Activated CD4-positive, CD25-positive, alpha-beta regulatory T cell (primary cell): ENCODE measurements at places on chromosomes 11 and 22.

DNA sequence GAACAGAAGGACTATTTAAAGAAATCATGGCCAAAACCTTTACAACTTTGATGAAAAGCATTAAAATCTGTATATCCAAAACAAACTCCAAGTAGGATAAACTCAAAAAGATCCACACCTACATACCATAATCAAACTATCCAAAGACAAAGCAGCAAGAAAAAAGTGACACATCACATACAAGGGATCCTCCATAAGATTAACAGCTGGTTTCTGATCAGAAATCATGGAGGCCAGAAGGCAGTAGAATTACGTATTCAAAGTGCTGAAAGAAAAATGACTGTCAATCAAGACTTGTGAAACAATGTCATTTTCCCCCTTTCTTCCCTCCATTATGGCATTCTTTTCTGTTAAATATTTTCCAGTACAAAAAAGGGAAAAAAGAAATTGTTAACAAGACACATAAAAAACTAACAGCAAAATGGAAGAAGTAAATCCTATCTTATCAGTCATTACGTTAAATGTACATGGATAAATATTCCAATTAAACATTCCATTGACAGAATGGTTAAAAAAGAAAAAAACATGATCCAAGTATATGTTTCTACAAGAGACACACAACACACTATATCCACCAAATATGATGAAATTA, 34.2 kb upstream of the ARHGAP32 start:
- no peak for DNase-seq

GRCh38 chr11:84720706-84721402, 906.3 kb downstream of the DLG2 start:
- no peak for DNase-seq

DNA sequence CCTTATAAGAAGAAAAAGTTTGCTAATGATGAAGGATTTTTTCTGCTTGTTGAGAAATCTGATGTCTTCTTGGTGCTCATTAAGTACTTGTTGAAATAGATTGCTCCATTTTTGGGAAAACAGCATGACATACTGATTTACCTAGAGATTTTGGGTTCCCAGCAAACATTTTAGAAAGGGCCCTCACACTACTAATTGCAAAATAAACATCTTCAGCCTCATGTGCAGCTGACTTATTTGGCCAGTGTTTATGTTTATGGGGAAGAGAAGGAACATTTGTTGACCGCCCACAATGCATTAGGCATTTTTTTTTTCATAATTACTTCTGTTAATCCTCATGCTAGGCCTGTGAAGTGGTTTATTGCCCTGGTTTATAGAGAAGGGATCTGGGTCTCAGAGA, 40.1 kb downstream of the LDLRAD3 start:
- DNase-seq = no peak

GRCh38 chr11:35553831-35554230, 28.4 kb upstream of the PAMR1 start:
- no peak for DNase-seq

GRCh38 chr22:26450453-26451185, 21.6 kb downstream of the ASPHD2 start:
- DNase-seq = no peak

DNA sequence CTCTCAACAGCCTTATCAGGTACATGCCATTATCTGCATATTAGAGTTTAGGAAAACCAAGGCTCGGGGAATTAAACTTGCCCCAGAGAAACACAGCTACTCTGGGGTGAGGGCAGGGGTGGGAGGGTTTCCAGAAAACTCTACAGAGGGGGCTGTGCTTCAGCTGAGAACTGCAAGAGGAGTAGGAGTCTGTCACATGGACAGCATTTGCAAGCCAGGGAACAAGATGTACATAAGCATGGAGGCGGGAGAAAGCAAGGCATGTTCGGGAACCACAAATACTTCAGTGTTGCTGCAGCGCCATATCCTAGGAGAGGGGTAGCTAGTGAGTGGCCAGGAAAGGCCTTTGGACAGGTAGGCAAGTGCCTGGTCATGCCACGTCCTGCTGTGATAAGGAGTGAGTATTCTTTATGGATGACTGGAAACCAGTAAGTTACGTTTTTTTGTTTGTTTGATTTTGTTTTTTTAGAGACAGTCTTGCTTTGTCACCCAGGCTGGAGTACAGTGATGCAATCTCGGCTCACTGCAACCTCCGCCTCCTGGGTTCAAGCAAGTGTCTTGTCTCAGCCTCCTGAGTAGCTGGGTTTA, 57.2 kb downstream of the GRAMD1B start:
- DNase-seq = no peak

DNA sequence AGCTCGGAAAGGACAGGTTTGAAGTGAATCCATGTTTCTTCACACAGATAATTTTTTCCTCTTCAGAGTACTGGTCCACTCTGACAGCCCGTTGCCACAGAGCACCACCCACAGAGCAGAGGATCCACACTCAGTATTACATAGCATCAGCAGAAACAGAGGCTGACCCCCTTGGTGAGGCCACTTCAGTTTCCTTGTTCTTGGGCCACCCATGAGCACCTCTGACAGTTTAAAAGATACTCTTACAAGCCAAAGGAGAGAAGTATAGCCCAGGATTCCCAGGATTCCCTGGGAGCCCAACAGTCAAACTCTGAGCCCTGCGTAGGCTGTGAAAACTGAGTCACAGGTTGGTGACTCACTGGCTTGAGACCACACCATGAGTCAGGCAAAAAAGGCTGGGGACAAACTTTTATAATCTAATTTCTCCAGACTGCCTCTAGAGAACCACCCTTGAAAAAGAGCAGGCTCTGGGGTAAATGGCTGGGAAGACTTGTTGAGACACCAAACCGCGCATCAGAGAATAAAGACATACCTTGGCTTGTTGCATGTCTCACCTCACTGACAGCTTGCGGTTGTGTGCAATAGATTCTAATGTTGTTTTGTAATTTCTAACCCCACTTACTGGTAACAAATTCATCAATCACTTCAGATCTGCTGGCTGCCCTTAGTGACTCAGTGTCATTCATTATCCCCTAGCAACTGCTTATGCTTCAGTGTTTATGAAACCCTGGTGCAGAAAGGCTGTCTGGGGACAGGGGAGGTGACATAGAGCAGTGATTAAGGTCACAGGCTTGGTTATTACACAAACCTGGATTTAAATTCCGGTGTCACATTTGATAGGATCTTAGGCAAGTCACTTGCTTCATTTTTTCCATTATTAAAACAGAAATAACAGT, 56.9 kb upstream of the PRSS23 start:
- no peak for DNase-seq

- DNase-seq = no peak
Measured at GRCh38 chr11:61384271-61385242, 7.8 kb upstream of the TMEM216 start.

DNA sequence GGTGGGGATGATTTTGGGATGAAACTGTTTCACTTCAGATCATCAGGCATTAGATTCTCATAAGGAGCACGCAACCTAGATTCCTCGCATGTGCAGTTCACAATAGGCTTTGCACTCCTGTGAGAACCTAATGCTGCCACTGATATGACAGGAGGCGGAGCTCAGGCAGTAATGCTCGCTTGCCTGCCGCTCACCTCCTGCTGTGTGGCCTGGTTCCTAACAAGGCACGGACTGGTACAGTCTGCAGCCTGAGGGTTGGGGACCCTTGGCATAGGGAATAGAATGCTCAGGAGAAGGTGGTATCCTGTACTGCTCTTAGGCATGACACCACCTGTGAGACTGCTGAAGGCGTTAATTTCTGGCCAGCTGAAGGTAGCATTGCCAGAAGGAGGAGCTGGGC, 47.0 kb downstream of the STIM1 start:
- no peak for DNase-seq

DNA sequence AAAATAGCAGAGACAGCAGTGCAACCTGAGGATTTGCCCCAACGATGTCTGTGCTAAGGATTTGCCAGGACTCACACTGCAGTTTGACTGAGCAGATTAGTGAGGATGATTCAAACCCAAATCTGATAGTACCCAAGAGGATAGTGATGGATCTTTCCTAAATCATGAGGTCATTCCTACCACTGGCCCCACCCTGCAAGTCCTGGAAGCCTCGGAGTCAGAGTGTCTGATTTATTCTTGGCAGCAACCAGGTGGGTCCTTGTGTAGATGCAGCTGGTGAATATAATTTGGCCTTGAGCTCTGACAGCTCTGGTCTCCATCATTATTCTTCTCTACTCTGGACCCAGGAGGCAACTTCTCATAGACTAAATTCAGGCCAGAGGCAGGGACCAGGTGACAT, 179.3 kb upstream of the RAG2 start:
- no peak for DNase-seq

GRCh38 chr11:1706634-1707400, 9.8 kb downstream of the KRTAP5-6 start:
- no peak for DNase-seq

- no peak for DNase-seq
Measured at GRCh38 chr22:48973694-48974041, 854.0 kb downstream of the BRD1 start.

- DNase-seq = no peak
Measured at GRCh38 chr11:58575377-58576020, at the start of gene LPXN. TSS of gene LPXN (minus strand) at chr11:58575856. CDS start at chr11:58575772, 84 bp downstream.

DNA sequence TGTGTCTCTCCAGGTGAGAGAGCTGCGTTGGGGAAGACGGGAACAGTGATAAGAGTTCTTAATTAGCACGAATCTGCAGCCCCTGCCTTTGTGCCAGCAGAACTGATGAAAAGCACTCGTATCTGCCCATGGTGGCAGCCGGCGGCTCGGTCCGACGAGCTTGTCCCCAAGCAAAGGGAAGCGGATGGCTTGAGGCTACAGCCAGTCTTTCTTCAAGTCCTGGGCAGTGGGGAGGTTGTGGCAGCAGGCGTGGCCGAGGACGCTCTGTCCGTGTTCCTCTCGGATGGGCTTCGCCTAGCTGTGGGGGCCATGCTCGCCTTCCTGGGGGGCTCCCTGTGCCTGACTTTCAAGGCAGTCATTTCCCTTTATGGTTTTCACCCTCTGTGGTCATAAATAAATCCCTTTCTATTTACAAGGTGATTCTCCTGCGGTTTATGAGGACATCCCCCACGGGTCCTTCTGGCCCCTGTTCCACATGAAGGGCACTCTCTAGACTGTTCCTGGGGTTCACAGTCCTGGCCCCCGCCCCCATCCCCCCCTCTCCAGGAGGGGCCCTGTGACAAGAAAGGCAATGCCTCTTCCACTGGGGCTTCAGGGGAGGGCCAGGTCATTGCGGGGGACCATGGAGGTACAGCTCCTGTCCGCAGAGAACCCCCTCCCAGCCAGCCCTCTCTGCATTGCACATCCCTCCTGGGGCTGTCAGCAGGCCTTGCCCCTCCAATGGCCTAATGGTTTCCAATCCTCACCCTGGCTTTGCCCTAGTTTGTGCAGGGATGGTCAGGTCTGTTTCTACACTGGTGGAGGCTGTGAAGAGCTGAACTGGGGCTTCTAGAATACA, 1212.3 kb downstream of the BRD1 start:
- DNase-seq = no peak

GRCh38 chr22:49551897-49552614, 275.6 kb downstream of the BRD1 start:
- DNase-seq = no peak

GRCh38 chr11:32487270-32487669, 51.9 kb upstream of the WT1 start:
- no peak for DNase-seq

- no peak for DNase-seq
Measured at GRCh38 chr11:33575311-33575710, 125.3 kb downstream of the C11orf91 start.

- no peak for DNase-seq
Measured at GRCh38 chr11:47143322-47143721, 33.4 kb downstream of the ARFGAP2 start.

DNA sequence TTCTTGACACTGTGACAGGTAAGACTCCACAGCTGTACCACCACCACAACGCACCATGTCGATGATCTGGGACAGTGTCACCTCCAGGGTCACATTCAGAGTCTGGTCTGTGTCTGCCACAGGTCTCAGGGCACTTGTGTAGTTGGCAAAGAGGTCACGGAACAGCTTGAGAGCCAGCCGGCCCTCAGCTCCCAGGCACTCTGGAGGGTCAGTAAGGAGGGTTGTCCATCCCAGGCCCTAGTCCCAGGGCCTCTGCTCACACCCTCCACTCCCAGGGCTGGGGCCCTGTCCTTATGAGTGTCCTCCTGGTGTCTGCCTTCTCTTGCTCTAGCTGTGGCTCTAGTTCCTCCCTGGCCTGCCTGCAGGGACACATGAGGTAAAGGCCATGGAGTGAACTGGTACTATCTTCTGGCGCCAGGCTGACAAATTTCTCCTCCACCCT, 1.4 kb downstream of the CHRNA10 start:
- no peak for DNase-seq

GRCh38 chr11:76237914-76238313, 31.6 kb upstream of the WNT11 start:
- no peak for DNase-seq

GRCh38 chr11:78656327-78656726, 81.7 kb upstream of the NARS2 start:
- DNase-seq = no peak

GRCh38 chr11:8426076-8426475, 162.4 kb upstream of the LMO1 start:
- DNase-seq = no peak

GRCh38 chr11:235180-235579, 962 bp downstream of the SIRT3 start:
- DNase-seq = no peak

DNA sequence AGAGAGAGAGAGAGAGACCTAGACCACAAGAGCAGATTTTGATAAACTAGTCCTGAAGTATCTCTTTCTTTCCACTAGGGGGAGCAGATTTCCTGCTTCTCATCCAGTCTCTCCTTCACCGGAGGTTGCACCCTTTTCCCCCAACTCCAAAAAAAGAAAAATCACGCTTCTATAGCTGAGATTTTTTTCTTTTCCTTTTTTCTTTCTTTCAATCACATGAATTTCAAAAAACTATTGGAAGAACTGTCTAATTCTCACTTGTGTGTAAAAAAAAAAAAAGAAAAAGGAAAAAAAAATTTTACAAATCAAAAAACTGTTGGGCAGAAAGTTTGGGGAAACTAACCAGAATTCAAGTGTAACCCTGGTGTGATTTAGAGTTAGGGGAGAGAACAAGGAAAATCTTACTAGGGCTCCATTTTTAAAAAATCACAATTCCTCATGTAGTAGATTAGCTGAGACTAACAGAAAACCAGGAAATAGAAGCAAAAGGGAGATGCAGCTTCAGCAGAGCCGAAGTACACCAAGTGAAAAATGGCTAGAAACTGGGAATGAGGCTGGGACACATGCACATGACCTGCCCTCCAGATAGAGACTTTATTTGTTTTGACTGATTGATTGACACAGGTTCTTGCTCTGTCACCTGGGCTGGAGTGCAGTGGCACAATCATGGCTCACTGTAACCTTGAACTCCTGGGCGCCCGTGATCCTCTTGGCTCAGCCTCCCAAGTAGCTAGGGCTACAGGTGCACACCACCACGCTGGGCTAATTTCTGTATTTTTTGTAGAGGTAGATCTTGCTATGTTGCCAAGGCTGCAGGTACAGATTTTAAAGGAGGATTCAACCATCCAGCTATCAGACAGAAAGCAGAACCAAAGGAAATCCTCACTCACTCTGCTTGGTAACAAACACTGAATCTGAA, 27.1 kb downstream of the SDHD start:
- DNase-seq = no peak

GRCh38 chr22:20526628-20527355, 19.4 kb downstream of the MED15 start:
- no peak for DNase-seq

- DNase-seq = no peak
Measured at GRCh38 chr11:124724979-124725718, 14.6 kb upstream of the NRGN start.
